Airway epithelial cell (primary cell): ENCODE measurements at places on chromosomes 3 and 15. TPM values are rescaled to one million over a fixed set of nuclear protein-coding genes. Genes with fewer than 3 reads are reported as not detected.

Gene ZNF80
- not detected in 2 replicates for total RNA-seq

Gene GHRL
- total RNA-seq: not detected in 2 replicates

Gene MYZAP
- 3.5 and 5.1 TPM in 2 replicates for total RNA-seq

Gene GOLGA8T
- total RNA-seq: not detected in 2 replicates

Gene SIDT1
- total RNA-seq: 1.4 and 3.7 TPM in 2 replicates

Gene HIGD1A
- total RNA-seq: 247 and 272 TPM in 2 replicates

Gene AGTR1
- 0.07 TPM in 1 of 2 replicates, not detected in the other for total RNA-seq

Gene ACSBG1
- not detected in 2 replicates for total RNA-seq

Gene CAND2
- 1.3 and 1.4 TPM in 2 replicates for total RNA-seq

Gene MDFIC2
- total RNA-seq: not detected in 2 replicates

Gene RASGRP1
- total RNA-seq: 0.85 and 1.2 TPM in 2 replicates

Gene NUP210
- 0.21 TPM in 1 of 2 replicates, not detected in the other for total RNA-seq

Gene ACTC1
- total RNA-seq: not detected in 2 replicates

Gene PP2D1
- not detected in 2 replicates for total RNA-seq

Gene MAP4
- 92.9 and 124 TPM in 2 replicates for total RNA-seq

Gene ACTRT3
- 1.7 and 1.9 TPM in 2 replicates for total RNA-seq

Gene SV2B
- not detected in 2 replicates for total RNA-seq

Gene TEX9
- total RNA-seq: 2.4 and 2.6 TPM in 2 replicates

Gene RNF7
- 97.0 and 146 TPM in 2 replicates for total RNA-seq

Gene THSD4
- 9.8 and 12.4 TPM in 2 replicates for total RNA-seq

Gene SEC62
- 18.8 and 21.5 TPM in 2 replicates for total RNA-seq

Gene NCKIPSD
- total RNA-seq: 25.2 and 34.8 TPM in 2 replicates

Gene APPL1
- total RNA-seq: 19.0 and 27.2 TPM in 2 replicates

Gene CFAP100
- not detected in 2 replicates for total RNA-seq

Gene TRANK1
- 0.60 and 0.78 TPM in 2 replicates for total RNA-seq

Gene CPLX3
- total RNA-seq: not detected in 2 replicates

Gene CSK
- total RNA-seq: 22.9 and 41.9 TPM in 2 replicates

Gene VEPH1
- total RNA-seq: under 0.01 and 0.49 TPM in 2 replicates

Gene AHSG
- 0.28 TPM in 1 of 2 replicates, not detected in the other for total RNA-seq

Gene GRK7
- 0.07 TPM in 1 of 2 replicates, not detected in the other for total RNA-seq

Gene ARL13B
- 3.5 and 6.1 TPM in 2 replicates for total RNA-seq

Gene GOLGA8S
- total RNA-seq: not detected in 2 replicates

Gene KCNMB3
- 0.35 TPM in 1 of 2 replicates, not detected in the other for total RNA-seq

Gene ATXN7
- total RNA-seq: 8.6 and 9.6 TPM in 2 replicates

Gene GOLGA6D
- not detected in 2 replicates for total RNA-seq

Gene CYP1A2
- total RNA-seq: not detected in 2 replicates
